NCI-H187 (cell line): ENCODE measurements at places on chromosomes 11 and 22.
A peak's percentile ranks its signal among the peaks of the same experiment; 100 is the strongest.

- no peak for DNase-seq
These were observed 38.6 kb downstream of the MUC6 start for GRCh38 chr11:997907-998306.

DNA sequence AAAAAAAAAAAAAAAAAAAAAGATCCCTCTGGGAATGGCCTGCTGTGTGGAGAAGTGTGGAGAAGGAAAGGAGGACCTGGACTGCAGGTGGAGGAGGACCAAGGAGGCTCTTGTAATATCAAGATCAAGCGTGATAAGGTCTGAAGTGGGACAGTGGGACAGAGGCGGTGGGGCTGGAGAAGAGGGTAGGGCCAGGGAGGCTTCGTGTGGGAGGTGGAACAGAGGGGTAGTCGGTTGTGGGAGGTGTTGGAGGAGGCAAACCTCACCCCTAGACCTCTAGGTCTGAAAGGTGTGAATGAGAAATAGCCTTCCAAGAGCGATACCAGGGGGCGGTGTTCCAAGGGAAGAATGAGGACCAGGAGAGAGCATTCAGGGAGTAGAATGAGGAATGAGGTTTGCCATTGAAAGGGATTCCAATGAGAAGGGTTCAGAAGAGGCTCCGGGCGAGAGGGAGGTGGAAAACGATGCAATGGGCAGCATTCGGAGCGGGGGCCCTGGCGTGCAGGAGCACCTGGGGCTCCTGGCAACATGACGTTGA, 44.2 kb downstream of the MCHR1 start:
- no peak for DNase-seq

DNA sequence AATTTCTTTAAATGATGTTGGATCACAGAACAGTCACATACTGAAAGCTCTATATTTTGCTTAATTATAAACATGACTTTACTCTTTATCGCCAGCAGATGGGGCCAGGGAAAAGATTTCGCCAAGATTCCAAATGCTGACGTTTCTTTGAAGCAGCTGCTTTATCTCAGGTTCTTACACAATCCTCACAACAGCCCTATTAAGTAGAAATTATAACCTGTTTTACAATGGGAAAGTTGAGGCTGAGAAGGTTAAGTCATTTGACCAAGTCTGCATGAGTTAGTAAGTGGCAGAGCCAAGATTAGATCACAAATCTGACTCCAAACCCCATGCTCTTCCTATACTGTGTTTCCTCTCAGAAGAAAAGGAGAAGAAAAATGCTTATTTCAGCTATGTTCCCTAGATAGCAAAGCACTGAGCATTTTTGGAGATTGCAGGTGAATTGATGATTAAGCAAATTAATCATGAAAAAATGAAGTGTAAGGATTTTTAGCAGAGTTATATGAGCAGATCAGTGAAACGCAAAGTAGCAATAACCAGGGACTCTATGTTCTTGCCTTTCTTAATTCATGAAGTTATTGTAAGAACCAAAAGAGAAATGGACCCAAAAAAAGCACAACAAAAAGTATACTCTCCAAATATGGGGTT, 79.0 kb downstream of the AASDHPPT start:
- peak; percentile 4 for DNase-seq

DNA sequence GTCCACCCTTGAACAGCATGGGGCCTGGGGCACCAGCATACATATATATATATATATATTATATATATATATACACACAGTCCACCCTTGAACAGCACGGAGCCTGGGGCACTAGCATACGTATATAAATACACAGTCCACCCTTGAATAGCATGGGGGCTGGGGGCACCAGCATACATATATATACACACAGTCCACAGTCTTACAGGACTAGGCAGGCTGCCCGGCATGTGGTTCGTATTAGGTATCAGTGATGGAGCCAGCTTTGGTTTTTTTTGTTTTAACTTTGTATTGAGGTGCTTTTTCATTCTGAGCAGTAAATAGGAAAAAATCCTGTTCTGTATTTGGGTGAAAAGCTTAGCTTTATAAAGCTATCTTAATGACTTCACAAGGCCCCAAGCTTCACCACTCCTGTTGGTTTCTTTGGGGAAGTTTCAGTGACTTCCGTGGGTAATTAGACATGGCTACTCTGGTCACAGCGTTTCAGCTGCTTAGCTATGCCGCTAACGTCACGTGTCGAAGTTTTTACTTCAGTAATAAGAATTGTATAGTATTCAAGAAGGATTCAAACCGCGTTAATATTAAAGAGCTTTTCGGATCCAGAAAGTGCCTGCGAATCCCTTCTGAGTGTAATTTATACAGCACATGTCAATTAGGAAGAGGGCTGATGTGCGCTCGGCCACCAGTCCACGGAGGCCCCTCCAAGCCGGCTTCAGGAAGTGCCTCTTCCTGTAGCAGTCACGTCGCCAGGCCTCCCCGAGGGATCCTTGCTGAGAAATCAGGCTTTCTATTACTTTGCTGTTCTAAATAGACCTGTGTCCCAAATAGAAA, 179.7 kb downstream of the TBC1D22A start:
- DNase-seq, result no peak

GRCh38 chr11:102121329-102121728, 11.1 kb downstream of the YAP1 start:
- no peak for DNase-seq

- DNase-seq, result no peak
These were observed 3.6 kb downstream of the MYBPC3 start for GRCh38 chr11:47348859-47349258.

GRCh38 chr22:17965538-17966402, 58.6 kb downstream of the MICAL3 start:
- no peak for DNase-seq

GRCh38 chr11:67114275-67114896, 4.7 kb upstream of the KDM2A start:
- no peak for DNase-seq

GRCh38 chr11:83241291-83241946, 44.7 kb downstream of the CCDC90B start:
- peak; percentile 1 for DNase-seq

DNA sequence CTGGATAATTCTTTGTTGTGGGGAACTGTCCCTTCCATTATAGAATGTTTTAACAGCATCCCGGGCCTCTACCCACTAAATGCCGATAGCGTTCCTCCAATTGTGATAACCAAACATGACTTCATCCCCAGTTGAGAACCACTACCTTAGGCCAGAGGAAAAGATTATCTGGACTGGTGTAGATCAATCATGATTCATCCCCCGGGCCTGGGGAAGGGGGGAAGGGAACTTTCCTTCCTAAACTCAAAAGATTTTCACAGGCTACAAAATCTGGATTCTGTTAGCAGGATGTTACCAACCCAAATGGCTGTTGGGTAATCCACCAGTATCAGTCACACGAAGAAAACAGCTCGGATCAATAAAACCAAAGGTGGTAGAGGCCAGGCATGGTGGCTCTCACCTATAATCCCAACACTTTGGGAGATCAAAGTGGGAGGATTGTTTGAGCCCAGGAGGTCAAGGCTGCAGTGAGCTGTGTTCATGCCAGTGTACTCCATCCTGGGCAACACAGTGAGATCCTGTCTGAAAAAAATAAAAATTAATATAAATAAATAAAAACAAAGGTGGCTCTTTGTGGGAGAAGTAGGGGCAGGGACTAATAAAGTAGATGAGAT, 10.1 kb downstream of the CTR9 start:
- no peak for DNase-seq

GRCh38 chr22:46862418-46863324, 100.2 kb downstream of the TBC1D22A start:
- DNase-seq, result no peak

GRCh38 chr11:102361086-102362031, 14.3 kb downstream of the BIRC2 start:
- no peak for DNase-seq

DNA sequence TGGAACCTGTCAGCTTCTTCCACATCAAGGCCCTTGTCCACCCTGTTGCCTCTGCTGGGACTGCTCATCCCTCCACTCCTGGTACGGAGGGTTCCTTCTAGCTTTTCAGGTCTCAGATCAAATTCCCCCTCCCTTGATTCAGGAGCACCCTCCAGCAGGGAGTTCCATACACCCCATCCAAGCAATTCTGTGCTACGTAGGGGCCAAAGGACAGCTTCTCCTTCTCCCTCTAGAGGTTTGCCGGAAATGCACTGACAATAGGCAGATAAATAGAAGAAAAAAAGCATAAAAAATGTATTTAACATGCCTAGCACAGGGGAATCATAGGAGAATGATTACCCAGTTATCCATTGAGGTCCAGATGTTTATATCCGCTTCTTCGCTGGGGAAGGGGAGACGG, 3.3 kb upstream of the CARD10 start:
- no peak for DNase-seq

DNA sequence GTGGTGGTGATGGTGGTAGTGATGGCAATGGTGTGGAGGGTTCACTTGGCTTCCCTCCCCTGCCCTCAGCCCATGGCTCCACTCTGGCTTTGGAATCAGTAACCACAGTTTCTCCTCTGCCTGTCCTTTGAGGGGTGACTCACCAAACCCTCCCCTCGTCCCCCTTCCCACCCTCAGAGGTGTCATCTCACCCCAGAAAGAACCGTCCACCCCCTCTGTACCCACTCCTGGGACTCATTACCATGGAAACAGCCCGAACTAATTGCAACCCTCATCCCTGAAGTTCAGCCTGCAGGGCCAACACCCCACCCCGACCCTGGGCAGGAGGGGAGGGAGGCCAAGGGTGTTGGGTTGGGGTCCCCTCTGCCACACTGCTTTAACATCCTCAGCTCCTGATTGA, 26.6 kb downstream of the PHLDB1 start:
- no peak for DNase-seq

DNA sequence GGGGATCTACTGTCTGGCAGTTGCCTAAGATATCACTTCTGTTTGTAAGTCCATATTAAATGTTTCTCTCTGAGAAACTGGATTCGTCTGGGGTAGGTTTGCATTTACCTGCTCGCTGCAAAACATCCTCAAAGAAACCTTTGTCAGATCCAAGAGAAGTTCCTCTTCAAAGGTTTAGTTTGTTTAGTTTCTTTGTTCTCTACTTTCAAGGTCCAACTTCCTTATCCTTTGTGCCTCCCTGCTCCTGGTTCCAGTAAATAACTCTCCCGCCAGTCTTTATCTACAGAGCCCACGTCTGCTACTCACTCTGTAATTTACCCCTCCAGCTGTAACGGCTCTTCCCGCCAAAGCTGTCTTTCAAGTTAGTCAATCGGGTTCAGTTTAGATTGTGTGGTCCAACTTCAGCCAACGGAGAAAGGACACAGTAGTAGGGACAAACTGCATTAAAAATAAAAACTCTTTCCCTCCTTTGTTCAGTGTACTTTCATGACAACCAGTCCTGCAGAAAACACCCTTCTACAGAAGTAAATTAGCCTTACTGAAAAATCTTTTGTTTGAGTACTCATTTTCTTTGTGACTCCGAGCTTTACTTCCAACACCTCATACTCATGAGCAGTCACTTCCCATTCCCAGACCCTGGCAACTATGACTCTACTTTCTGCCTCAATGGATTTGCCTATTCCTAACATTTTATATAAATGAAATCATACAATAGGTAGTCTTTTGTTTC, 41.0 kb downstream of the TMPRSS5 start:
- DNase-seq, result no peak

- DNase-seq, result no peak
These were observed 273.3 kb downstream of the CTTN start for GRCh38 chr11:70671611-70672010.

DNA sequence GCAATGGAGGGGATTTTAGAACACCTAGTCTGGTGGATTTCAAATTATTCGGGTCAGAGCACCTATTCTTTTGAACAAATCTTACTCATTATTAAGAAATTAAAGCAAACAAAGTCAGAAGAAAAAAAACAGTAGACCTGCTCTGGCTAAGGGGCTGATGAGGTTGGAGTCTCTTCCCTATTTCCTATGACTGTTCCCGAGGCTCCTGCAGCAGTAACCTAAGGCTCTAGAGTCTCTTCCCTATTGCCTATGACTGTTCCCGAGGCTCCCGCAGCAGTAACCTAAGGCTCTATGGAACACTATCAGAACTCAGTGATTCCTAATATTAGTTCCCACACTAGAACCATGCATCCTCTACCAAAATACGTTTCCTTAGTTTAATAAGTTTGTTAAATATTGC, 607.9 kb downstream of the NTM start:
- DNase-seq, result no peak

DNA sequence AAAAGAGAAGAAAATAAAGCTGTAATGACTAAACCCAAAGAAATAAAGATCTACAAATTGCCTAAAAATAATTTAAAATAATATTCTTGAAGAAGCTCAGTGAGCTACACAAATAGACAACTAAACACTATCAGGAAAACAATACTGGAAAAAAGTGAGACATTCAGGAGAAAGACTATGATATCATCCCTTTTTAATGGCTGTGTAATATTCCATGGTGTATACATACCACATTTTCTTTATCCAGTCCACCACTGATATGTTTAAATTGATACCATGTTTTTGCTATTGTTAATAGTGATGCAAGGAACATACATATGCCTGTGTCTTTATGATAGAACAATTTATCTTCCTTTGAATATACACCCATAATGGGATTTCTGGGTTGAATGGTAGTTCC, 13.1 kb upstream of the OR6T1 start:
- no peak for DNase-seq

DNA sequence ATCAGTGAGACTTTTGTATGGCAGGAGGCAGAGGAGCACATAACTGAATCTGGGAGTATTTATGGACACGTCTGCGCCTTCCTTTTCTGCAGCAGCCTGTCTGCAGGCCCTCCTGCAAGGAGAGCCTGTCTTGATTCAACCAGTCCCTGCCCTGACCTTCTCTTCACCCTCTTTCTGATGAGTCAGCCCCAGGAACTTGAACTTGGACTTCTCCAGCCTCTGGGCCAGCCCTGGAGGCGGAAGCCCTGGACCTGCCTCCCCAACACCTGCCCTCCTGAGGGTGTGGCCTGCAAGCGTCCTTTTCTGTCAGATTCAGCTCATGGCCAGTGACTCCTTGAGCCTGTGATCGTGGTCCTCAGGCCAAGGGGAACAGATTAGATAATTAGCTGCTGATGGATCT, 20.0 kb downstream of the DAGLA start:
- DNase-seq, result no peak

DNA sequence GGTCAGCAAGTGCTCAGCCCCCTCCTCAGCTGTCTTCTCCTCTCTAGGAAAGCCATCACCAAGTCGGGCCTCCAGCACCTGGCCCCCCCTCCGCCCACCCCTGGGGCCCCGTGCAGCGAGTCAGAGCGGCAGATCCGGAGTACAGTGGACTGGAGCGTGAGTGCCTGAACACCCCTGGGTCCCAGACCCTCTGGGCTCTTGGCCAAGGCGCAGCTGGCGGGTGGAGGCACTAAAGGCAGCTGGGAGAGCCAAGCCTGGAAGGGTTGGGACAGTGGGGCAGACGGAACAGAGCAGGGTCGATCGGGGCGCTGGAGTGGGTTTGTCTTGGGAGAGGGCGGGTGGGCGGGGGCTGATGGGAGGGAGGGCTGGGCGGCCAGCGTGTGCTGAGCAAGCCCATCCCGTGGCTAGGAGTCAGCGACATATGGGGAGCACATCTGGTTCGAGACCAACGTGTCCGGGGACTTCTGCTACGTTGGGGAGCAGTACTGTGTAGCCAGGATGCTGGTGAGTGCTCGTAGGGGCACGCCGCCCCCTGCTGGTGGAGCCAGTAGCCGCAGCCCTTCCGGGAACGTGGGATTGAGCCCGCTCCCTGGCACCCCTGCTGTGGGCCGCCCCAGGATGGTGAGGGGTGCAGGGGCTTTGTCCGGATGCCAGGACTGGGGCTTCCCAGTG, 14.1 kb upstream of the MDK start:
- DNase-seq, result no peak

- DNase-seq, result no peak
These were observed 23.5 kb downstream of the LARGE1 start for GRCh38 chr22:33896575-33897447.
